ENCODE measurements at places on chromosomes 2 and 18.
A peak's percentile ranks its signal among the peaks of the same experiment; 100 is the strongest.

GRCh38 chr2:111919365-111919764 is 21.0 kb downstream of the MERTK start:
- no peak for DNase-seq

GRCh38 chr2:208311954-208312353 is 45.9 kb downstream of the PIKFYVE start:
- DNase-seq = no peak

GRCh38 chr2:95052804-95053479 is 27.4 kb downstream of the MAL start:
- DNase-seq = no peak

GRCh38 chr2:157172866-157173578 is 84.5 kb upstream of the GALNT5 start:
- DNase-seq = no peak

DNA sequence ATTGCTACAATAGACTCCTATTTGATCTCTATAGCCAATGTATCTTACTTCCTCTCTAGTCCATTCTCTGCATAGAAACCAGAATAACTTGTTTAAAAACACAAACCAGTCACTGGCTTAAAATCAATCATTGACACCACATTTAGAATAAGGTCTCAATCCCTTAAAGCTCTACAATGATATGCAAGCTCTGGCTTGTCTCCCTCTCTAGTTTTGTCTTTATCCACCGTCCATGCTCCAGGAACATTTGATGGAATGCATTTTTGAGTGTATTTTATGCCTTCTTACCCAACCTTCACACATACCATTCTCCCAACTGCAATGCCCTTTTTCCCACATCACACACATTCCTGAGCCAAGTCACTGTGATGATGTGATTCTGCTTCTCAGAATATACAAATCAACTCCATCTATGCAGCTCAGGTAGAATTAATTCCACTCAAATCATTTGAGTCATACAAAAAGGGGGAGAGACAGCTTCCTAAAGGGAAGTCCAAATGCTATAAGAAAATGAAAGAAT is 1107.2 kb downstream of the DPP10 start:
- no peak for DNase-seq

DNA sequence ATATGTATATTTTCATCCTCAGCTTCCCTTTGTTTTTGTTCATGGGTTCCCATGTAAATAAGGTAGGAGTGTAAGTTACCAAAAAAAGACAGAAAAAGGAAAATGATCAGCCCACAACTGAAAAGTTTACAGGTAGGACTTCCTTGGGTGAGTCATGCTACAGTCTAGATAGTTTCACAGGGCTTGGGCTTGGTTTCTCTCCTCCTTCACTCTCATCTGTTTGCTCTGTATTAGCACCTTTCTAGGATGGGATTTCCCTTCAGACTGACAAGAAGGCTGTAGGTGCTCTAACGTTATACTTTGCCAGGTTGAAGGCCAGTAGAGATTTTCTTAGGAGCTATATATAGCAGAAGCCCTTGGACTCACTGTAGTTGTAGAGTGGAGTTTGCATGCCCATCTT is 57.9 kb downstream of the FAM171B start:
- no peak for DNase-seq

- DNase-seq = no peak
Observed at GRCh38 chr2:222043897-222044296, 254.9 kb downstream of the PAX3 start.

DNA sequence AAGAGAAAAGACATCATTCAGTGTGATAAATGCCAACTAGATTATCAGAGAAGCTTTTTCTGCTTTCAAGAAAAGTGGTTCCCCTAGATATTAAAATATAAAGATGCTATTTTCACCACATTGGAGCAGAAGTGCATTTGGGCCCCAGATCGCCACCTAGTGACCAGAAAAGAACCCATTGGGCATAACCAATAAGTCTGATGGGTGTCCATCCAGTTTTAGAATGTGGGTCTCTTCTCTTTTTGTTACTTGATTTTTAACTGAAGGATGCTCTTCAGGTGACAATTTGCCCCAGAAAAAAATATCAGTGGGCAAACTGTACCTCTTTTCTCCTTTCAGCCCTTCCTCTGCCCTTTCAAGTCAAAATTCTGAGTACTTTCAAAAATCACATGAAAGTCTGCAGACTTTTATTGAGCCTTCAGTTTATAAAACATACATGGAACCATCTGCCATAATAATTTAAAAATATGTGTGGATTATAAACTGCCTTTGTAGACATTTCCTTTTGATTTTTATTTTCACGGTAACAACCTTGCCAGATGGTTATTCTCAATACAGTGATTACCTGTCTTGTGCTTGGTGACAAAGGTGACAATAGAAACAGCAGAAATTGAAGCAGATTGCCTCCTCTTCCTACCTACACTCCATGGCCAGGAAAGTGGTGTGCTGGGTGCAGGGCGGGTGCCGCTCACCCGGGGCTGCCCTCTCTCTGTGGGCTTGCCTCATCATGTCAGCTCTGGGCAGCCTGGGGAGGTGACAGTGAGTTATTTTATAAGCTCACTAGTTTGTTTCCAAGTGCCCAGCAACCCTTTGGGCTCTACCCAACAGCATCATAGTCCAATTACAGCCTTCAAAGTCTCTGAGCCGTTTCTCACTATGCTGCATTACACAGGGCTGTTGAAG is 124.5 kb downstream of the DCDC2C start:
- peak; percentile 28 for DNase-seq

- no peak for DNase-seq
Observed at GRCh38 chr18:68705119-68705518, 9.8 kb downstream of the TMX3 start.

DNA sequence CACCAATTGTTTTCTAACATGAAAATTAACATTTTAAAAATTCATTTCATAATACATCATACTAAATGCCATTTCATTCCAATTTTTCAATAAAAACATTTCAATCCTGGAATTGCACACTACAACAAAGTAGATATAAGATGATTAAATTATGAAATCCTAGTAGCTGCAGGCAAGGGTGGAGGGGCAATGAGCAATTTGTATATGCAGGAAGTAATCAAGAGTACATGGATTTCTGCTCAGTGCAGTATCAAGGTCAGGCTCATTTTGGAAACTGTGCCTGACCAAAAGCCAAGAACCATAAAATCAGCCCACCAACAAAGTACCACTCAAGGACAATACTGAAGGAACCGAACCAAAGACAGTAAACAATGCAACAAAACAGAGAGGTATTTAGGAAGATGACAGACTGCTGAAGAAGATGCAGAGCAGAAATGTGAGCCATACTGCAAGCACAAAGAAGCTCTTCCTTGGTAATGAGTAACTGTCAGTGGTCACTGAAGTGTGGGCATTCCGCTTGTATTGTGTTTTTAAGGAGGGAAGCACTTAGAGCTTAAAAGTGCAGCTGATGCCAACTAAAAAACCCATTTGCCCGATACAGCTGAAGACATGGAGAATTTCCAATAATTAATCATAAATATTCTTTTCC is 34.5 kb upstream of the DSEL start:
- no peak for DNase-seq

GRCh38 chr2:137654046-137654445 is 310.2 kb upstream of the HNMT start:
- no peak for DNase-seq

GRCh38 chr18:49100226-49100968 is 149.6 kb upstream of the SMAD7 start:
- DNase-seq = no peak

GRCh38 chr18:79378536-79379250 is 17.0 kb upstream of the NFATC1 start:
- peak; percentile 90 for DNase-seq

GRCh38 chr18:24756385-24756784 is 295.9 kb downstream of the HRH4 start:
- no peak for DNase-seq

DNA sequence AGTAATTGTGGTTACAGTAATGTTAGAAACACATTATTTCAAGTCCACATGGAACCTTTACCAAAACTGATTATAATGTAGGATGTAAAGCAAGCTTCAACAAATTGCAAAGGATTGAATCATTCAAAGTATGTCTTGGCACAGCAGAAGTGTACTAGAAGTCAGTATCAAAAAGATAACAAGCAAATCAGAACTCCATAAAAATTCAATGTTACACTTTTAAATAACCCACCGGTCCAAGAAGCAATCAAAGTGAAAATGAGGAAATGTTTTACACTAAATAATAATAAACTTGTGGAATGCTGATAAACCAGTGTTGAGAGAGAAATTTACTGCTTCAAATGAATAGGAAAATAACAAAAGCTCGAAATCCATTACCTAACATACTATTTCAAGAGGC is 47.7 kb downstream of the TTC21B start:
- no peak for DNase-seq

GRCh38 chr18:56508370-56509036 is 129.9 kb downstream of the TXNL1 start:
- no peak for DNase-seq

- no peak for DNase-seq
Observed at GRCh38 chr18:47184419-47185050, 8.4 kb upstream of the IER3IP1 start.

GRCh38 chr2:219289537-219290361 is 10.6 kb downstream of the DNAJB2 start:
- DNase-seq = no peak

GRCh38 chr2:68764806-68765311 is 30.2 kb downstream of the ARHGAP25 start:
- DNase-seq = no peak

- DNase-seq = no peak
Observed at GRCh38 chr2:96258166-96259022, 7.4 kb downstream of the TMEM127 start.

DNA sequence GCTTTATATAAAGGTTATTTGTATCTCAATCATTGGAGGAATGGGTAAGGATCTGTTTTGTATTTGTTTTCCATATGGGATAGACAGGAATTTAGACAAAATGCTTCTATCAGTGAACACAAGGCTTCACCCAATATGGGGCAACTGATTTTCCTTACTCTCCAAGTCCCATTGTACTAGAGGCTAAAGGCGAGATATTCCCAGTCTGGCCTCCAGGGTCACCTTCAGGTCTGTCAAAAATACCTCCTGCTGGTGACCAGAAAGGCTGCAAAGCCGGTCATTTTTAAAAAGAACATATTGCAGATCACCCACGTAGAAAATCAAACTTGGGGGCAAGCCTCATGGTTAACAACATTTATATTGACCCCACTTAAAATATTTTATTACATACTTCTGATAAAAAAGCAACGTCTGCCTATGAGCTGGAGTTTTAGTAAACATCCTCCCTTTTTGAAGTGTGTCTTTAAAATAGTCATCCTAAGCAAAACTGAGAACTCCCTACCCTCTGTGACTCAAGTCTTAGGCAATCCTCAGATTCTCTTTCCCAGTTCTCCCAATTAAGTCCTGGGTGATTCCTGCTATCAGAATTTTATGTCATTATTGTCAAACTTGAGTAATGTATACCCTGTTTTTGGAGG is 276.6 kb downstream of the MREG start:
- DNase-seq = no peak

GRCh38 chr18:80192653-80193385 is 54.5 kb downstream of the PARD6G start:
- DNase-seq = no peak

- no peak for DNase-seq
Observed at GRCh38 chr2:237426517-237426916, 12.6 kb upstream of the COL6A3 start.

DNA sequence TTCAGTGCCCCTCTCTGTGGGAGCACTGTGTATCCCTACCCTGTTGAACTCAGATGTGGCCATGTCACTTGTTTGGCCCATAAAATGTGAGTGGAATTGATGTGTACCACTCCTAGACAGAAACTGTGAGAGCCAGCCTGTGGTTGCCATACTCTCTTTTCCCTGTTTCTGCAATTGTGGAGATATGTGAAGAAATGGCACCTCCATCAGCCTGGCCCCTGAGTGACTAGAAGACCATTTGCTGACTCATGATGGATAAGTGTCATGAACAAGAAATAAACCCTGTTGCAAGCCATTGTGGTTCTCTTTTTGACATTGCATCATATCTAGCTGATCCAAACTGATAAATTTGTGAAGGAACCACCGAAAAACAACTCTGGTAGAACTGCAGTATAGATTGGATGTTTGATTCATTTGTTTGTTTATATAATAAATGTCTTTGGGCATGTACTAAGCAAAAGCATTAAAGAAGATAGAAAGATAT is 214.5 kb upstream of the FBXO11 start:
- no peak for DNase-seq

DNA sequence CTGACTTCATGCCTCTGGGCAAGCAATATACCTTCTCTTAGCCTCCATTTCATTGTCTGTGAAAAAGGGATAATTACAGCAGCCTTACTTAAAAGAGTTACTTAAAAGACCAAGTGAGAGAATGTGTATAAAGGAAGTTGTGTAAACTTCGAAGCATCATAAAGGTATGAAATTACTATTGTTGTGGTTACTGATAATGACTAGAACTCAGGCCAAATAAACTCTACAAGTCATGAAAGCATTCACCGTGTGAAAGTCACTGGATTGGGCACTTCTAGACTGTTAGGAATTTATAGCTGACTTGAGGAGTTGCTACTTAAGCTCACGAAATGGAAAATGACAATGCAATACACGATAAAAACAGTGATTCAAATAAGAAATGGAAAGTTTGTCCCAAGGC is 67.4 kb upstream of the HAAO start:
- DNase-seq = no peak

DNA sequence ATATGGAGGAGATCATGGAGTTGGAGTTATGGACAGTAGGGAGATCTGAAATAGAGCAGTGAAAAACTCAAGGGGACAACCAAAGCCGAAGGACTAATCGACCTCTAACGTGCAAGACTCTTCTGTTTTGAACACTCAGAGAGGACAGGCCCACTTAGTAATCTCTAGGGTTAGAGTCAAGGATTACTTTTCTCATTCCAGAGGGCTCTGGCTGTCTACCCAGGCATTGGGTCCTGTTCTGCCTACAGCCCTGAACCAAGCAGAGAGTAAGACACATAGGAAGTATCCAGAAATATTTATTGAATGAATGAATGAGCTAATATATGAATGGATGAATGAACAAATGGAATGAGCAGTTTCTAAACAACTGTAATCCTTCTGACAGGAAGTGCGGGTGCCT is 50.3 kb upstream of the PKDCC start:
- no peak for DNase-seq

GRCh38 chr18:41687138-41687537 is 267.9 kb upstream of the PIK3C3 start:
- no peak for DNase-seq

- no peak for DNase-seq
Observed at GRCh38 chr2:58484221-58484620, 243.1 kb upstream of the FANCL start.
